ENCODE measurements at places on chromosomes 5 and 9.
A peak's percentile ranks its signal among the peaks of the same experiment; 100 is the strongest.

DNA sequence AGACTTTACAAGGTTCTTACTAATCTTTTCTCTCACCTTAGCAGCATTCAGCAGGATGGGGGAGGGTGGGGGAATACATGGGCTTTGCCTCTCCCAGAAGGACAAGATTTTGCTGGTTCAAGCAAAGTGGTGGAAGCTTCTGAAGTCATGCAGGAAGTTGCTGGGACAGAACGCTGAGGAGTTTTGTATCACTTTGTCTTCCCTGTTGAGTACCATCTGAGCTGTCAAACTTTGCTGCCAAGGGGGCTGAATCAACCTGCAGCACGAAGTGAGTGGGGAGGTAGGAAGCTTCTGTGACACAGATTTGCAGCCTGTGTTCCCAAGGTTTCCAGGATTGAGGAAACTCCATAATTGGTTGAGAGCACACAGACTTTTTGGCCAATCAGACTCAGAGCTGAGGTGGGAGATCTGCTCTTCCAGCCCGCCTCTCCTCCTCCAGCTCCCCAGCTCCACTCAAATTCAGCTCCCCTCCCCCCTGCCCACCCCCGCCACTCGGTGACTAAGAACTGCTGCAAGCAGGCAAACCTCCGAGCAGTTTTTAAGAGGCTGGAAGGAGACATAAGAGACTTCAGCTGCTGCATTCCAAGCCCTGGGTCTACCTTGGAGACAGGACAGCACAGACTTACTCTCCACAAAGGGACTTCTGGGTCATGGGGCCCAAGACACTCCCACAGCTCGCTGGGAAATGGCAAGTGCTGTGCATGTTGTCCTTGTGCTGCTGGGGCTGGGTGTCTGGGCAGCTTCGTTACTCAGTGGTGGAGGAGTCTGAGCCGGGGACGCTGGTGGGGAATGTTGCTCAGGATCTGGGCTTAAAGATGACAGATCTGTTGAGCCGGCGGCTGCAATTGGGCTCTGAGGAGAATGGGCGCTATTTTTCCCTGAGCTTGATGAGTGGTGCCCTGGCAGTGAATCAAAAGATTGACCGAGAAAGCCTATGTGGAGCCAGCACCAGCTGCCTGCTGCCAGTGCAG is at the start of gene PCDHGC5:
Gene PCDHGC5, plus strand, starts transcription at position 491 of the 971 bp plus-strand sequence. Its CDS starts 160 bp downstream, at position 651.
- peaks cover 83% of the 10 kb centered on the region for H3K27me3 ChIP-seq
- no peak within 1 kb of the TSS for H3K4me3 ChIP-seq
- peaks cover 2% of the 10 kb centered on the region for H3K36me3 ChIP-seq
- H3K4me1 ChIP-seq, result peaks cover 8% of the 10 kb centered on the region
- no peak for DNase-seq

DNA sequence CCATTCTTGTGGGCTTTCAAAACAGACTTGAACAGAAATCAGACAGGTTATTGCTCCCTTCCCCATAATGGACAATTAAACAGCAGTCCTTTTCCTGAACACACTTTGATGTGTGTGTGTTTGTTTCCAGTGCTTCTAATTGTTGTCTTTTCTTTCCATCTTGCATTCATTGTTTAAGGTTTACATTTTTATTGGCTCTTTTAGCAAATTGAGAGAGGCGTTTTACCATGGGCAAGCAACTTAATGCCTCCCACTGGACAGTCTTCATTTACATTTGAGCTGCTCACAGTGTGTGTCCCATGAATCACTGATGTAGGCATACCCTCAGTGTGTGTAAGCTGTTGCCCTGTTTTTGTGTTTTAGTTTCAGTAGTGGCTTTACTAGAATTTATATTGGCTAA is 25.0 kb downstream of the WDR36 start:
- peaks cover 53% of the 10 kb centered on the region for H3K36me3 ChIP-seq
- no peak overlapping the region for H3K4me3 ChIP-seq
- no peaks in the 10 kb centered on the region for H3K4me1 ChIP-seq
- H3K27ac ChIP-seq, result no peak overlapping the region
- no peaks in the 10 kb centered on the region for H3K27me3 ChIP-seq
- no peak for DNase-seq

DNA sequence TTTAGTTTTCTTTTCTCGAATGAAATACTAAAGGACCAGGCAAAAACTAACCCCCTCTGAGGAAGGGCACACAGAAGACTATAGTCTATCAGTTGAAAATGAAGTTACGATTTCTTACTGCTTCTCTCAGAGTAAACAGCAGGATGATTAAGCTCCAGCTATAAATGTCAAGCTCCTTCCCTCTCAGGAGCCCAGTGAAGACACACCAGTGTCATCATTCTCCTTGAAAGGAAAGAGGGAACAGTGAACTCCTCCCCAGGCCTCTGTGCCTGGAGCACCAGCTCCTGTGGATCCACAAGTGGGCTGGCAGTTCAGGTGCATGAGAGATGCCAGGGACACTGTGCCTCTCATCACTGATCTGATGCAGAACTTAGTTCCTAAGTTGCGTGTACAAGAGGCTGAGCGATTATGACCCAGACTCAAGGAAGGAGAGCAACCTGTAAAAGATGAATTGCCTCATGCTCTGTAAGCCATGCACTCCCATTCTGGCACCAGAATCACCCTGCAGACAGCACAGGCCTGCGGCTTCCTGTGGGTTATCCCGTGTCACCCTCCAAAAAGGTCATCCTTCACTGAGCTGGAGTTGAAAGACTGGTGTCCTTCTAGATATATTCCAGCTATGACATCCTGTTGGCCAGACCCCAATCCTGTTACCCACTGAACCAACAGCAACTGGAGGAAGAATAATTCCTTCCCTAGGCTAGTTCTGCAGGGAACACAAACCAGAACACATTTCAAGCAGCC is 394.0 kb downstream of the SEMA5A start:
- H3K4me1 ChIP-seq, result no peaks in the 10 kb centered on the region
- no peak overlapping the region for H3K4me3 ChIP-seq
- no peak overlapping the region for H3K27ac ChIP-seq
- no peak for DNase-seq
- H3K27me3 ChIP-seq, result no peaks in the 10 kb centered on the region

- H3K27ac ChIP-seq, result no peak overlapping the region
- no peak overlapping the region for H3K4me3 ChIP-seq
- H3K4me1 ChIP-seq, result peaks cover 17% of the 10 kb centered on the region
- H3K27me3 ChIP-seq, result no peaks in the 10 kb centered on the region
- no peak for DNase-seq
Observed at GRCh38 chr9:21689854-21690253, 112.6 kb upstream of the MTAP start.

DNA sequence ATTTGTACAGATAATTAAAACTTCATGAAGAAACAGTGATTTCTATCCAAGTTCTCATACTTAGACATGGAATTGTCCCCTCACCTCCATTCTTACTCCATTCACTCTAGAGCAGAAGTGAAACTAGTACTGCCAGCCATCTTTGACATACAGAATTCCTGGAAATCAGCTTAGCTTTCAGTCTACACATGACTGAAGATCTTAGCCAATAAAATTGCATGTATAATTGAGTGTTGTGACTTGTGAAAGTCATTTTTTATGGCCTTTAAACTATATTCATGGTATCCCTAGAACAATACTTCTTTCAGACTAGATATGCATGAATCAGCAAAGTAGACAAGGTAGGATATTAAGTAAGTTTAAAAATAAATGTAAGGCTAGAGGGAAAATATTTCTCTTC is 705.2 kb upstream of the ZNF608 start:
- DNase-seq, result no peak
- no peaks in the 10 kb centered on the region for H3K27me3 ChIP-seq
- H3K4me1 ChIP-seq, result no peaks in the 10 kb centered on the region

DNA sequence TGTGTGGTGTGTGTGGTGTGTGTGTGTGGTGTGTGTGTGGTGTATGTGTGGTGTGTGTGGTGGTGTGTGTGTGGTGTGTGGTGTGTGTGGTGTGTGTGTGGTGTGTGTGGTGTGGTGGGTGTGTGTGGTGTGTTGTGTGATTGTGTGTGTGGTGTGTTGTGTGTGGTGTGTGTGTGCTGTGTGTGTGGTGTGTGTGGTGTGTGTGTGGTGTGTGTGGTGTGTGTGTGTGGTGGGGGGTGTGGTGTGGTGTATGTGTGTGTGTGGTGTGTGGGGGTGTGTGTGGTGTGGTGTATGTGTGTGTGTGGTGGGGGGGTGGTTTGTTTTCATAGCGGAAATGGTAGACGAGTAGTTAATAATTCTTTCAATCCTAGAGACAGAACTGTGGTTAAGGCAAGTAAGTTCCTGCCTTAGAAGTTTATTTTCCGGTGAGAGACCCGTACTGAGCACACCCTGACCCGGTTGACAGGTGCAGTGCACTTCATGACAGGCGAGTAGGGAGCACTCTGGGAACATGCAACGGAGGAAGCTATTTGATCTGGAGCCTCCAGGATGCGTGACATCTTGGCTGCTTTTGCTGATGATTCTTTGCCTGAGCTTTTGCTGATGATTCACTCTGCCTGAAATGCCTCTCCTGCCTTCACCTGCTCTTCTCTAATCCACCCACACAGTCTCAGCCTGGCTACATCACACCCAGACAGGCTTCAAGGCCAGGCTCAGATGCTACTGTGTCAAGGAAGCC is 21.7 kb upstream of the FAT2 start:
- DNase-seq, result peak; percentile 37
- H3K27me3 ChIP-seq, result peaks cover 17% of the 10 kb centered on the region
- no peak overlapping the region for H3K4me3 ChIP-seq
- H3K36me3 ChIP-seq, result no peaks in the 10 kb centered on the region

- DNase-seq, result peak; percentile 21
- peaks cover 93% of the 10 kb centered on the region for H3K36me3 ChIP-seq
- peaks cover 94% of the 10 kb centered on the region for H3K4me1 ChIP-seq
- peak overlapping the region; percentile 39 for H3K4me3 ChIP-seq
- H3K27me3 ChIP-seq, result no peaks in the 10 kb centered on the region
Observed at GRCh38 chr5:157219491-157220271, 39.0 kb downstream of the ITK start.

DNA sequence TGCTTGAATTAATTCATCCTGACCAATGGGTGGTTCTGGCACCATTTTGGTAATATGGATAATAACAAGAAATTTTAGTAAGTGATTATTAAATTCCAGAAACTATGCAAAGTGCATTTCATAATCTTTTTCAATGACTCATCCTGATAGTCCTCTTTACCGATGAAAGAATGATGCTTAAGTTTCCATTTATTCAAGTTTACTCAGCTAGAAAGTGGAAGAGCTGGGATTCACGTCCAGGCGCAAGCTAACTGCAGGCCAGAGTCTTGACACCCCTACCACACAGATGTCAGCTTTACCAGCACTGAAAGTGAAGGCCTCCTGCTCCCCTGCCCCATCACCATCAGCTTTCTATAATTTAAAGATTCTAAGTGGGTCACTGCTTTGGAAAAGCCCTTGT is 493.5 kb upstream of the WWC1 start:
- no peaks in the 10 kb centered on the region for H3K36me3 ChIP-seq
- no peaks in the 10 kb centered on the region for H3K27me3 ChIP-seq
- DNase-seq, result no peak
- H3K27ac ChIP-seq, result no peak overlapping the region
- H3K4me3 ChIP-seq, result no peak overlapping the region

DNA sequence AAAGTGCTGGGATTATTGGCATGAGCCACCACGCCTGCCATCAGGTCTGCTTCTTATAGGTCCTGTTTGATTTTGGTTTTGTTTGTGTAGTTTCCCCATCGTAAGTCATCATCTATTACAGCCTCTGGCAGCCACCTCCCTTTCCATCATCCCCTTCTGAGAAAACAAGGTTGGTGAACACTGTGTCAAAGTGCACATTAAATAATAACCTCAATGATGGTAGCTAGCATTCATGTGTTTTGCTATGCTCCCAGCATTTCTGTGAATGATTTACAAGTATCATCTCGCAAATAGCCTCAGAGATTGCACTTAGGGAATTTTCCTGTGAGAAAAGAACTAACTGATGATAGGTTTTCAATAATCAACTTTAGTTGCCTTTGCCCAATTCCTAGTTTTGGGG is 9.9 kb downstream of the PRUNE2 start:
- no peaks in the 10 kb centered on the region for H3K36me3 ChIP-seq
- no peak overlapping the region for H3K4me3 ChIP-seq
- DNase-seq, result no peak
- no peaks in the 10 kb centered on the region for H3K4me1 ChIP-seq
- H3K27me3 ChIP-seq, result peaks cover 4% of the 10 kb centered on the region

DNA sequence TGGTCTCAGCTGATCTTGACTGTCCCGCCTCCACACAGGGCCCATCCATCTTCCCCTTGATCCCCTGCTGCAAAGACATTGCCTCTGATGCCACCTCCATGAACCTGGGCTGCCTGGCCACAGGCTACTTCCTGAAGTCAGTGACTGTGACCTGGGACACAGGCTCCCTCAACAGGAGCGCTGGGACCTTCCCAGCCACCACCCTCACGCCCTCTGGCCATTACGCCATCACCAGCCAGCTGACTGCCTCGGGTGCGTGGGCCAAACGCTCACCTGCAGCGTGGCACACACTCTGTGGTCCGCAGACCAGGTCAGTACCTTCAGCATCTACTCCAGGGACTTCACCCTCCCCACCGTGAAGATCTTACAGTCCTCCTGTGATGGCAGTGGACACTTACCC is 71.9 kb downstream of the INSL6 start:
- H3K27ac ChIP-seq, result no peak overlapping the region
- H3K4me1 ChIP-seq, result no peaks in the 10 kb centered on the region
- H3K27me3 ChIP-seq, result no peaks in the 10 kb centered on the region
- no peak for DNase-seq
- peaks cover 36% of the 10 kb centered on the region for H3K36me3 ChIP-seq

DNA sequence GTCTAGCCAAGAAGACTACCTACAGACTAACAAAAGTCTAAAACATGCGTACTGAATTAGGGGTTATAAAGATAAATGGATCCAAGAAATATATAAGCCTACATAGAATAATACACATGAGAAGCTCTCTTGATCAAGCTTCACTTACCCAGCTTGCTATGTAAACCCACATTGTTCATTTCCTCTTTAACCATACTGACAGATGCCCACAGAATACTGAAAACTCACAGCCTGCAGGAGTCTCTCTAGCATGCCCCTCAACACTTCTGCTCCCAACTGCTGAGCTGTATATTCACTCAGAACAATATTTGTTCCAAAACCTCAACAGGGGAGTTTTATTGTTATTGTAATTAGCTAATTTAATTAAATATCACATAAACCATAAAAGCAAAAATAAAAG is 52.4 kb downstream of the RFX3 start:
- no peak for DNase-seq
- no peaks in the 10 kb centered on the region for H3K27me3 ChIP-seq
- no peak overlapping the region for H3K4me3 ChIP-seq
- peaks cover 17% of the 10 kb centered on the region for H3K36me3 ChIP-seq

DNA sequence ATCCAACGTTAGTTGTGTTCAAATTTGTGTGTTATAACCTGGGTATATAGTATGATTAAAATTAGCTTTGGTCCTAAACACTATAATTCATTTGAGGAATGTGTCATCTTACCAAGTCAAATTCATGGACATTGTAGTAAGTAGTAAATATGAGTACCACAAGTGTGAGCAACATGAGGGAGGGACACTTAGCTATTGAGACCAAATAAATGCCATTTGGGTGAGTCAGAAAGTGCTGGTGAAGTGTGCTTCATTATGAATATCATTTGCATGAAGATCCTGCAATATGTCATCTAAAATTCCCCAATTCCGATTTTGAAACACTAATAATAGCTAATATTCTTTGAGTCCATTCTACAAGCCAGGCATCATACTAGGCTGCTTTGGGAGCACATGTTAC is 336.7 kb upstream of the KIF2A start:
- no peak for DNase-seq
- no peaks in the 10 kb centered on the region for H3K4me1 ChIP-seq
- H3K27me3 ChIP-seq, result peaks cover 6% of the 10 kb centered on the region
- no peak overlapping the region for H3K27ac ChIP-seq
- no peak overlapping the region for H3K4me3 ChIP-seq

Measured in activated CD8-positive, alpha-beta T cell treated with anti-CD3 and anti-CD28 coated beads, Interleukin-2, amount 10 ng/mL, durations not matched to agents 7 days and 5 days (primary cell).